Activated gamma-delta T cell treated with Interleukin-2 at 50 U/mL for 16 hours (primary cell): ENCODE measurements at places on chromosomes 2 and 18.

GRCh38 chr2:194618432-194618831 lies 1038.6 kb upstream of the SLC39A10 start:
- DNase-seq, result no peak

GRCh38 chr2:217785544-217786045 lies 217.2 kb downstream of the TNS1 start:
- peak; percentile 72 for DNase-seq

- no peak for DNase-seq
Observed at GRCh38 chr2:215740071-215740470, 273.3 kb downstream of the MREG start.

- no peak for DNase-seq
Observed at GRCh38 chr18:61738488-61738887, 154.3 kb downstream of the RNF152 start.

GRCh38 chr18:424071-424661 lies 76.3 kb downstream of the COLEC12 start:
- DNase-seq, result no peak

DNA sequence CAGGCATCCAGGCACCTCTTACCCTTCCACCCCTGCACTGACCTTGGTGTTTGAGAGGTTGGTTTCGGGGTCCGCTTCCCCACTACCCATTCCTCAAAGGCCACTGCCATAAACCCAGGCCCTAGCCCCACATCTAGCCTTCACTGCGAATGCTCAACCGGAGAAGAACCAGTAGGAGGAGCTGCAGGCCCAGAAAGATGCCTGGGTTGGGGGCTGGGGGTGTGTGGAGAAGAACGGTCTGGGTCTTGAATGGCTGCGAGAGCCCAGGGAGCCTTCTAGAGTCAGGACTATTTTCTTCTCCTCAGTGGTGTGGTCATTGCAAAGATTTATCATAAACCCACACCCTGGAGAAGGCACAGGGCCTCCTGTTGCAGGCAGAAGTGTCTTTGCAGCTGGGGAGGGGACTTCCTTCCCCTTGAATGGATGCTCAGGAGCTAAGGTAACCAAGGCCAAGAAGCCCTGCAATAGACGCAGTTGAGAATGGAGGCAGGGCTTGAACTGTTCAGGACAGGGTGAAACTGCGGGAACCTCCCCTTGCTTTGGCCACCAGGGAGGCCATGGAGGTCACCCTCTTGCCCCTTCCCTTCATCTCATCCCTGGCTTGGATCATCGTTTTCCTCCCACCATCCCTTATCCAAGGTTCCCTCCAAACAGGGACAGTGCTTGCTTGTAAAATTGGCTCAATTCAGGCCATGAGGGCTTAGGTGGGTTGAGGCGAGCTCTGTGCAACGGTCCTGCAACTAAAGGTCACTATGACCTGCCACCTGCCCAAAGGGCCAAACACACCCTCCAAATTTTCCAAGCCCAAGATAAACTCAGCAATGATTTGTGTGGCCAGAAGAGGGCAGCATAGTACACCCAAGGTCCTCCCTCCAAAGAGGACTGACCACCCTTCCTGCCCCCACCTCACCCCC lies 20.9 kb downstream of the THNSL2 start:
- DNase-seq, result no peak

GRCh38 chr18:44453505-44453904 lies 227.2 kb upstream of the SETBP1 start:
- DNase-seq, result no peak

DNA sequence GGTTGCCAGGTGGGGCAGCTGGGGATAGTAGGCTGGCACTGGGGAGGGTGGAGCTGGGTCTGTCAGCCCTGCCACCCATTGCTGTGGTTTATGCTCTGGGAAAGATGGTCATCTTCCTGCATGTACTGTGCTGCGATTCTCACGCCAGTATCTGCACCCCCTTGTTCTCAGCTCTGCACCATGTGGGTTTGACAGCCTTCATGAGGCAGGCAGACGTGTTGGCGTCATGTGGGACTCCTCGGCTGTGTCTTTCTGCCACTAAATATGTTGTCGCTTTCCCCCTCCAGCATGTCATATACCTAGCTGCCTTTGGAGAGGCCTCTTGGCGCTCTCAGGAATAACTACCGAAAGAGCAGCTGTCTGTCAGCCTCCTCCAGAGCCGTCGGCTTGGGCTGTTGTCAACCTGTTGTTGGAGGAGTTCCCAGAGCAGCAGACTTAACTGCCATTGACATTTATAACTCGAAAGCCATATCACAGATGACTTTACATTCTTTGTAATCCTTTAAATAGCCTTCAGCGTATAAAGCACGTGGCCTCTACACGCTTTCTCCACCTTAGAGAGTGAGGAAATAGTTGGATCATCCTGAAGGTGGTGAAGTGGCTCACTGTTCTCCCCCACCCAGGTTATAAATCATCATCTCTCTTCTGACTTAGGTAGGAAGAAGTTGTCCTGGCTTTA lies 80.4 kb upstream of the MGAT5 start:
- no peak for DNase-seq

DNA sequence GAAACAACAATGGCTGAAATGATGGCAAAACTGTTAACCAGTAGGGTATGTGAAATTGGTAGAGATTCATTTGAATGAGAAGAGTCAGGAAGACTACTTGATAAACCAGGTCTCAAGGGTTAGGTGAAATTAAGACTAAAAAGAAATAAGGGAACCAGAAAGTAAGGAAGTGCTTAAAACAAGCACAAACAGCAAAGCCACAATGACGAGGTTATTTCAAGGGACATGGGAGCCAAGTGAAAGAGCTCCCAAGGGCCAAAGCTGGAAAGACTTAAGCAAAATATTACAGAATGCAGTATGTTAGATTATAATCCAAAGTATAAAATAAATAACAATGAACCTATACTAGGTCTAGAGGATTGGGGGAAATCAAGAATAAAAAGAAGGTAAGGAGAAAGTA lies 19.3 kb upstream of the CD302 start:
- DNase-seq, result no peak

- no peak for DNase-seq
Observed at GRCh38 chr18:63888470-63889190, 1.1 kb downstream of the SERPINB2 start.

DNA sequence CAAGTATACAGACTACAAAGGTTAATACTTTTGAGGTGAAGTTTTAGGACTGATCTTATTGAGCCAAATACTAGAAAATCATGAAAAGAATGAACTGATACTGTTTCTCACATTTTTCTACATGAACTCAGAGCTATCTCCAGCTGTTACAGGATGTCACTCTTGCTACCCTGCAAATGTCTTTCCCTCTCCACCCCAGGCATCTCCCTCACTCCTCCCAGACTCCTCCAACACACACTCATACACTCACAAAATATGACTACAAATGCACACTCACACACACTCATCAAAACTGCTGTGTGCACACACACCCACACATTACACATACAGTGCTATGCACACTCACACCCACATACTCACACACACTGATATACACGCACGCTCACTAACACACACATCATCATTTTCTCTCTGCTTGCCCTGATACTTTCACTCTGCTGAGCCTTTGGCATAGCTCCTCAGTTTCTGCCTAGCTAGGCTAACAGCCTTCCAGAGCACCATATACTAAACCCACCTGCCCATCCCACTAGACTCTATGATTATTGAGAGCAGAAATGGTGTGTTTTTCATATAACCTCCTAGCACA lies 273.3 kb downstream of the CD226 start:
- no peak for DNase-seq

DNA sequence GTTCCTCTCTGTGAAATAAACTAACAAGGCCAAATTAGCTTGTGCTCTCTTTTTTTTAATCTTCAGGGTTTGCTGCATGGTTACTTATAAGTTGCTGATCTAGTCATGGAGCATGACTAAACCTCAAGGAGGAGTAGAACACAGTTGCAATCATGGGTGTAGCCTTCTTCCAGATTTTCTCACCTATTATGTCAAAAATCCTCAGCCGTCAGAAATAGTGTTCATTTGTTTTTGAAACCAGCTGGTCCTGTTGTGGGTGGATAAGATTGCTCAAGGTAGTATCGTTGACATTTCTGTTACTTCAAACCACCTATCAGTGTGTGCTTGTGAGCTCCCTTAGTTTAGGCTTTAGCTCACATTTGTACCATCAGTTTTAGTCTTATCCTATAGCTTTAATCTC lies 11.2 kb downstream of the RELCH start:
- DNase-seq, result no peak
